ENCODE measurements at places on chromosomes 7 and 10. TPM values are rescaled to one million over a fixed set of nuclear protein-coding genes. Genes with fewer than 3 reads are reported as not detected.
A peak's percentile ranks its signal among the peaks of the same experiment; 100 is the strongest.

SFXN4 gene
- 31.8 TPM for total RNA-seq

CFAP70 gene
- 0.45 TPM for total RNA-seq

ABCA13 gene
- 3.4 TPM for total RNA-seq

GRCh38 chr10:33478675-33479125, 144.2 kb upstream of the NRP1 start:
- no peak for DNase-seq

DNA sequence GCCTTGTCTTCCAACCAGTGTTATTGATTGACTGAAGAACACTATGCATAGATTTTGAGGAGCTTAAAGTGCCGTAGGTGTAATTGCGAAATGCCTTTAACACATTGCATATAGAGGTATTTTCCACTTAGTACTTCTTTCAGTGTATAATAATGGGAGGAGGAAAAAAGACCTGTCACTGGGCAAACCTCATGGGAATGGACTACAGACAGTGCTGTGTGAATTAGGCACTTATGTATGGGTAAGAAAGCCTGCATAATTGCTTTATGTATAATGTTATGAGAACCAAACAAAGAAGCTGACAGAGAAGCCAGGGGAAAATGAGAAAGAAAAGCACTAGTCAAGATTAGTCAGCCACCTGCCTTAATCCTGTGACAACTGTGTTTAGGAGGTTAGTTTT, 12.4 kb upstream of the SCRN1 start:
- DNase-seq: peak; percentile 59

DNA sequence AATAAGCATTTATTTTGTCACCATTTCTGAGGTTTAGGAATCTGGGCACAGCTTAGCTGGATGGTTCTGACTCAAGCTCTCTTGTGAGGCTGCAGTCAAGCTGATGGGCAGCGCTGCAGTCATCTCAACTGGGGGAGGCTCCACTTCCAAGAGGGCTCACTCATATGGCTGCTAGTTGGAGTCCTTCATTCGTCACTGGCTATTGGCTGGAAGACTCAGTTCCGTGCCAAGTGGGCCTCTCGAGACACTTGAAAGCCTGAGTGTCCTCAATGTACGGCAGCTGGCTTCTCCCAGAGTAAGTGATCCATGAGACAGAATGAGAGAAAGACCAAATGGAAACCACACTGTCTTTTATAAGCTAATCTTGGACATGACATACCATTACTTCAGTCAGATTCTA, 21.6 kb upstream of the COL13A1 start:
- no peak for DNase-seq

IMMP2L gene
- 8.5 TPM for total RNA-seq

MSRB2 gene
- total RNA-seq: 18.9 TPM

GRCh38 chr10:132886211-132887099, 55.9 kb downstream of the CFAP46 start:
- no peak for DNase-seq

DNA sequence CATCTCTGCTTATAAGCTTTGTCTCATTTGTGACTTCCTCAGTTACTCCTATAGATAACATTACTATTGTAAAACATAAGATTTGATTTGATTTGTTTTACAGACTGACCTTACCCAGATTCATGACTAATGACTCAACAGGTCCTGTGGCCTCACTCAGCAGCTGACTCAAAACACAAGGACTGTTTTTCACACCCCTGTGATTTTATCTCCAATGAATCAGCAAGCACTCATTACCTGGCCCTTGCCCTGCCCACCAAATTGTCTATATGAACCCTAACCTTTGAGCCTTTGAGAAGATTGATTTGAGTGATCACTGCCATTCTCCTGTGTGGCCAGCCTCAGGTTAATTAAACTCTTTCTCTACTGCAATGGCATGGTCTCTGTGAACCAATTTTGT, 1064.6 kb upstream of the LRRTM3 start:
- peak; percentile 37 for DNase-seq

DNA sequence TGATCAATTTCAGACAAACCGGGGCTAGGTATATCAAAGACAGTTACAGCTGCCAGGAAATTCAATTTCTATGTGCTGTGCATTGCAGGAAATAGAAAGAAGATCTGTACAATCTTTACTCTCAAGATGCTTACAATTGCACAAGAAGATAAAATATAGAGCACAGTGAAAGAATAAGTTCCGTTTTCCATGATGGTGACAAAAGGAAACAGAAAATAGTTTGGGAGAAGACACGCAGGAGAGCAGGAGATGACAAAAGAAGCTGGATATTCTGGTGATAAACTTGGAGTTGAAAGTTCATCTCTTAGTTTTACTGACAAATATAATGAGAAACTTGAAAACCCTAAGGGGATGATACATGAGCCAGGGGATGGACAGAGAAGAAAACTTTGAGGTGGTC, 646.0 kb downstream of the PARD3 start:
- DNase-seq: no peak

GRCh38 chr7:46930366-46930765, 651.5 kb downstream of the TNS3 start:
- DNase-seq: peak; percentile 98

MRPS33 gene
- total RNA-seq: 42.9 TPM

DNA sequence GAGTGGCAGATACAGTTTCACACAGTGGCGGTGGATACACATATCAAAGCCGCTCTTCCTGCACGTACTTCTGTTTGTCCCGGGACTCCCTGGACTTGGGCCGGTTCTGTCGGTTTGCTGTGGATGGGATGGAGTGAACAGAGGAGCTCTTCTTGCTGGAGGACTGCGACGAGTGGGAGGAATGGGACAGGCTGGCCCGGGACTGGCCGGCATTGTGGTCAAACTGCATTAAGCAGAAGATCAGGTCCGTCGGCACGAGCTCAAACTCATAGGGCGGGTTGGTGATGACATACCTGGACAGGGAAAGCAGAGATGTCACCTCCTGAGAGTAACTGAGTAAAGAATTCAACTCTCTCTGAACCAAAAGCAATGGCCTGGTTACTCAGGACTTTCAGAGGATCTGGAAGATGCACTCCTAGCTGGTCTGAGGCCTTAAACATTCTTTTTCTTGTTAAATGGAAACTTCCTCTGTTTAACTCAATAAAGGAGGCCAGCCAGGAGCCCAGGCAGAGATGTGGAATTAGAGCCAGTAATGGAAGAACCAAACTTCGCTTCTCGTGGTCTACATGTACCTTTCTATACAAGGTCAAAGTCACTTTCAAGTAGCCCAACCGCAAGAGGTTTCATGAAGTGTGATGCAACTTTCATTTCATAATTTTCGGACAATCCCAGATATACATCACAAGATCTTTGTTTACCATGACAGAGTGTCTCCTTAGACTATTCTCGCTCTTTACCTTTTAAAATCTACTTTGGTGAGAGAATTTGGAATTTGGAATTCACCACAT, 750.2 kb downstream of the KCNMA1 start:
- no peak for DNase-seq

- DNase-seq: peak; percentile 86
Observed at GRCh38 chr10:4498711-4499251, 327.2 kb upstream of the AKR1E2 start.

GRCh38 chr10:124166431-124167125, 73.2 kb upstream of the CHST15 start:
- no peak for DNase-seq

CTNNA3 gene
- 0.19 TPM for total RNA-seq

- no peak for DNase-seq
Observed at GRCh38 chr7:125490167-125490566, 560.5 kb upstream of the POT1 start.

ABCC2 gene
- total RNA-seq: 0.58 TPM

GRCh38 chr10:90964781-90965465, 44.0 kb upstream of the ANKRD1 start:
- no peak for DNase-seq

GRCh38 chr7:44374007-44374763, 48.8 kb upstream of the CAMK2B start:
- DNase-seq: no peak

TFR2 gene
- 1.3 TPM for total RNA-seq

DNA sequence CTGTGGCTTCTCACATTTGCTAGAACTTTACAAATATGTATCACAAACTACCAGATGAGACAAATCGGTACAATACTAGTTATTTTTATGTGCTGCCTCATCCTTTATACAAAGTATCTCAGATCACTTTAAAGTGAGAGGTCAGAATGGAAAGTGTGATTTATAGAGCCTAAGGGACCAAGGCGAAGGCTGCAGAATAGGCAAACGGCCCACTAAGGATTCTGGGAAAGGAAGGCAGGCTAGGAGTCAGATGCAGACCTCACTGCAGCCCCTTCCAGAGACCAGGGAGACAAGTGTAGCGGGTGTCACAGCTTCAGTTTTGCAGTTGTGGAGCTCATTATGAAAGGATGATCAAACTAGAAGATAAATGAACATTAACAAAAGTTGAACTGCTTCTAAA, 190.6 kb downstream of the HIBADH start:
- DNase-seq: no peak

GRCh38 chr10:109851616-109852474, 71.5 kb downstream of the XPNPEP1 start:
- DNase-seq: peak; percentile 2

MYL7 gene
- not detected for total RNA-seq

GRCh38 chr7:120645966-120646365, 212.0 kb downstream of the TSPAN12 start:
- DNase-seq: no peak

FXYD4 gene
- total RNA-seq: not detected

- no peak for DNase-seq
Observed at GRCh38 chr10:100468978-100469377, 6.2 kb downstream of the WNT8B start.

DNA sequence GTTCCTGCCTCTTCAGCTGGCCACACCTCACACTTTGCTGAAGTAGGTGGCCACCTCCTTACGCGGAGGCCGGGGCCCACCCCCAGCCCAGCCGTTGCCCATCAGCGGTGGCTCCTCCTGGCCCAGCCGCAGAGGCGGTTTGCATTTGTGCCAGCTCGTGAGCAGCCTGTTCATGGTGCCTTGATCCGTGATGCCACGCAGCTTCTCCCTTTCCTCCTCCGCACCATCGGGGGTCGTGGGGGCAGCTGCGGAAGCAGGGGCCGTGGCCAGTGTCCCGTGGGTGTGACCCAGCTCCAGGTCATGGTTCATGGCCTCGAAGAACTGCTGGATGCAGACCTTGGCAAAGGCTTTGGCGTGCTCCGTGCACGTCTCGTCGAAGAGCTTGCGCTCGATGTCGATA, 3.1 kb upstream of the CALHM2 start:
- DNase-seq: no peak

SPDYE5 gene
- total RNA-seq: not detected

GIMAP1 gene
- total RNA-seq: not detected
